ENCODE measurements at places on chromosomes 2 and 18. TPM values are rescaled to one million over a fixed set of nuclear protein-coding genes. Genes with fewer than 3 reads are reported as not detected.

GTF2A1L gene
- 30.7 TPM for total RNA-seq

ETAA1 gene
- 18.6 TPM for total RNA-seq

NEURL3 gene
- 0.36 TPM for total RNA-seq

MTHFD2 gene
- 15.7 TPM for total RNA-seq

UGT1A3 gene
- not detected for total RNA-seq

ABCB11 gene
- total RNA-seq = under 0.01 TPM

CHRND gene
- total RNA-seq = not detected

MFSD6 gene
- total RNA-seq = 63.5 TPM

RABL2A gene
- total RNA-seq = 7.8 TPM

GAREM1 gene
- total RNA-seq = 9.7 TPM

RAB17 gene
- 0.54 TPM for total RNA-seq
